ENCODE measurements at places on chromosomes 3 and 15.

GRCh38 chr15:64092864-64093626 is 593 bp downstream of the CIAO2A start:
- H3K27ac ChIP-seq, result peak overlapping the region; percentile 98
- no peaks in the 10 kb centered on the region for H3K27me3 ChIP-seq
- H3K36me3 ChIP-seq, result peaks cover 18% of the 10 kb centered on the region

GRCh38 chr3:151035072-151035471 is 50.4 kb upstream of the MED12L start:
- no peak overlapping the region for H3K27ac ChIP-seq
- no peak for DNase-seq
- H3K4me3 ChIP-seq, result no peak overlapping the region
- H3K27me3 ChIP-seq, result no peaks in the 10 kb centered on the region

DNA sequence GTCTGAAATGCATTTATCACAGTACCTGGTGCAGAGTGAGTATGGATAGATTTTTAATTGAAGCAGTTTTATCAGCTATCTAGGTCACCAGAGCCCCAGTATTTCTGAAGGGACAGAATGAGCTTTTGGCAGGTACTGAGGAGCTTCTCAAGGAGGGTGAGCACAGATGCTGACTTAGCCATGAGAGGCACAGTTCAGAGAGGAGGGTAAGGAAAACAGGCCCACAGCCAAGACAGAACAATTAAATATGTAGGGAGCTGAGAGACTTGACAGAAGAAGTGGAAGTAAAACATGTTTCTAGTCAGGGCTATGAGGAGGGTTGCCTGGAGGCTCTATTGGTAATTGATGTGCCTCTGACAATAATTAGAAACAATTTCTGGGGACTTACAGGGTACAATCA is 20.1 kb downstream of the ZNF80 start:
- no peak for DNase-seq
- no peak overlapping the region for H3K4me3 ChIP-seq
- H3K27ac ChIP-seq, result no peak overlapping the region
- peaks cover 43% of the 10 kb centered on the region for H3K4me1 ChIP-seq
- H3K36me3 ChIP-seq, result no peaks in the 10 kb centered on the region

DNA sequence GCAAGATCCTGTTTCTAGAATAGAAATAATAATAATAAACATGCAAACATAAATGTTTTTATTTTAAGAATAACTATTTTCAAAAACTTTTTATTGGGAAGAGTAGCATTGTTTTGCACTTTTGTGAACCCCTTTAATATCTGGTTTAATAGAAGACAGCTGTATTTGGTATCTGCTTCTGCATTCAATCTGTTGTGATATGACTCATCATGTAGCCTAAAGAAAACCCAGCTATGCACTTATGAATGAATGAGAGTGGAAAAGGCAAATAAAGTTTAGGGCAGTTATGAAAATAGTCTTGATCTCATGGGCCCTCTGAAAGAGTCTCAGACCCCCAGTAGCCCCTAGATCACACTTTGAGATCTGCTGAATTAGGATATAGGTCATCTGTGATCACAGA is 100.4 kb upstream of the PPP2R3A start:
- no peak for DNase-seq
- no peaks in the 10 kb centered on the region for H3K36me3 ChIP-seq
- H3K4me1 ChIP-seq, result no peaks in the 10 kb centered on the region
- H3K27me3 ChIP-seq, result no peaks in the 10 kb centered on the region

DNA sequence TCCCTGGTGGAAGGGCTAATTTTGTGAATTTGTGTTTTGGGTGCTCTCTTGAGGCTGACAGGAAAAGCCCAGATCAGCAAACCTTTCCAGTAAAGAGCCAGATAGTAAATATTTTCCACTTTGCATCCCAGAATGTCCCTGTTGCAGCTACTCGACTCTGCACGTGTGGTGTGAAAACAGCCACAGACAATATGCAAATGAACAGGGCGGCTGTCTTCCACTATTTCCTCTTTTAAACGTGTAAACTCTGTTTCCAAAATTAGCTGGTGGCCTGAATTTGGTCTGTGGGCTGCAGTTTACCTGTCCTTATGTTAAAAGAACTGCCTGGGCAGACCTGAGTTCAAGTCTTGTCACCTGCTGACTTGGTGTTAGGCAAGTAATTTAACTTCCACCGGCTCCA is 202.7 kb downstream of the EDEM1 start:
- no peak overlapping the region for H3K4me3 ChIP-seq
- no peak overlapping the region for H3K27ac ChIP-seq
- H3K4me1 ChIP-seq, result no peaks in the 10 kb centered on the region
- H3K36me3 ChIP-seq, result no peaks in the 10 kb centered on the region
- peaks cover 25% of the 10 kb centered on the region for H3K27me3 ChIP-seq

DNA sequence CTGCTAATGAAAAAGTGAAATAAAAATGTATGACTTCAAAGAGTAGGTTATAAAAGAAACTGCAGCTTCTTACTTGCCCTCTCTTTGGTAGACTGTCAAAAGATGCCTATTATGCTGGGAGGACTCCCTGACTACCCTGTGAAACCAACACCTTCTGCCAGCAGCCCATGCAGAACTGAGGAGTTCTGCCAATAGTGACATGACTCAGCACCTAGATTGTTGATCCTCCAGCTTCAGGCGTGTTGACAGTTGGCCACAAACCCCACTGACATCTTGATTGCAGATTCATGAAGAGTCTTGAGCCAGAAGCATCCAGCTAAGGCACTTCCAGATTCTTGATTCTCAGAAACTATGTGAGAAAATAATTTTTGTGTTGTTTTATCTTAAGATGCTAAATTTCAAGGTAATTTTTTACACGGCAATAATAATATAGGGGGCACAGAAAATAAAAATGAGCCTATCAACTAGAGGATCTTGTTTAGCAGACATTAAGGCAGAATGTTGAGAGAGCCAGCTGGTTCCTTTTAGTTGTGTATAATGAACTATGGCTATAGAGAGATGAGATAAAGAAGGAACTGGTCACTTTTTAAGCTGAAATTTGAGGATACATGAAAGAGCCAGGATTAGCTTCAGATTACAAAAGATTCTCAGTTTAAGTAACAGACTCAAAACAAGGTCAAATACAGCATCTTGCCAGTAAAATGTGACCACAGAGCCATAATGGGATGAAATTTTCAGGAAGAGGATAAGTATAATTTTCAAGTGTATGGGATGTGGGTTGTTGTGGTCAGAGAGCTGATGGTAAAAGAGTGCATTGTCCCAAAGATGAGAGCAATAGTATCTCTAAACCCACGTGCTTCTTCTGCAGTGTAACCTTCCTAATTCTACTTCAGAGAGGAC is 588.7 kb upstream of the CBLB start:
- peaks cover 18% of the 10 kb centered on the region for H3K4me1 ChIP-seq
- H3K36me3 ChIP-seq, result no peaks in the 10 kb centered on the region
- no peaks in the 10 kb centered on the region for H3K27me3 ChIP-seq
- H3K27ac ChIP-seq, result no peak overlapping the region
